Activated CD8-positive, alpha-beta memory T cell treated with anti-CD3 and anti-CD28 coated beads for 1 hour (primary cell): ENCODE measurements at places on chromosomes 12 and 14.

DNA sequence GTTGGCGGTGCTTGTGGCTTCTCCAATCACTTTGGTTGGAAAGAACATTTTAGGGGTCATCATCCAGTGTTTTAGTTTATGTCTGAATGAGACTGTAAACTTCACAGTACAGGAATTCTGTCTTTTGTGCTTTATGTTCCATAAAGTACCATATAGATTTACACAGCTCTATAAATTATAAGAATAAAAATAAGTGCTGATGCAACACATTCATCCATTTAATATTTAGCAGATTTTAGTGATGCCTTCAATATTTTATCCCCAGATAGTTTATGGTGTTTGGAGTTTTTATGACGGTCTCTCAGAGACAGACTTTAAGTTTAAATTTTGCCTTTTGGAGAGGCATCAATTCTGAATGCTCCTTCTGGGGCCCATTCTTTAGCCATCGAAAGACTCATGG lies 385.2 kb downstream of the ATP23 start:
- DNase-seq = no peak

- no peak for DNase-seq
These were observed 15.5 kb upstream of the ADGRD1 start for GRCh38 chr12:130938186-130938585.

GRCh38 chr12:124188561-124189405 lies 106.1 kb upstream of the RFLNA start:
- no peak for DNase-seq

- DNase-seq = no peak
These were observed 61.9 kb downstream of the SMUG1 start for GRCh38 chr12:54126696-54127537.

- DNase-seq = no peak
These were observed 133.8 kb downstream of the TTC6 start for GRCh38 chr14:37729218-37729617.

DNA sequence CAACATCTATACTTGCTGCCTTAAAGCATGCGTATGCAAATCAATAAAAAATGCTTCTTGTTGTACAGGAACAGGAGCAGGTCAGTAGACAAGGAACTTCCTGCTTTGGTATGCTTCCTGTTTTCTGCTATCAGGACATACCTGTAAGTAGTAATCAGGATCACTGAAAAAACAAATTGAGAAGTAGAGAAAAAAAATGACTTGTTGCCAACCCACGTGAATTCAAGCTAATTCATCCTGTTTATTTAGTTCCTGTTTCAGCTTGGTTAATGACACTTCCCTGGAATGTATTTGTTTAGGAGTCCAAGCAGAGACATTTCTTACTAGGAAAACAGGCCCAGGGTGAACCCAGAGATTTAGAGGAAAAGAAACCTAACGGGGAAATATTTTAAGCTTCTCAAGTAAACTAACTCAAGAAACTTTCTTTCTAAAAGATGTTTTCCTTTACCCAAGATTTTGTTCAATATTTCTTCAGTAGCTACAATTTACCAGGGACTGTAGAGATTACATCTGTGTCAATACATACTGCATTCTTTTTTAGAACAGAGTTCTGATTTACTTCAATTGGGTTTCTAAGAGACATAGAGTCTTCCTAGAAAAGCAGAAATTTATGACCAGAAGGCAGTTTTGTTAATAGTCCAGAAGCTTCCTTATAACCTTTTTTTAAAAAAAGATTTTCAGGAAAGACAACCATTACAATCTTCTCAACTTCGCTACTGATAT lies 124.2 kb downstream of the PAWR start:
- DNase-seq = no peak

DNA sequence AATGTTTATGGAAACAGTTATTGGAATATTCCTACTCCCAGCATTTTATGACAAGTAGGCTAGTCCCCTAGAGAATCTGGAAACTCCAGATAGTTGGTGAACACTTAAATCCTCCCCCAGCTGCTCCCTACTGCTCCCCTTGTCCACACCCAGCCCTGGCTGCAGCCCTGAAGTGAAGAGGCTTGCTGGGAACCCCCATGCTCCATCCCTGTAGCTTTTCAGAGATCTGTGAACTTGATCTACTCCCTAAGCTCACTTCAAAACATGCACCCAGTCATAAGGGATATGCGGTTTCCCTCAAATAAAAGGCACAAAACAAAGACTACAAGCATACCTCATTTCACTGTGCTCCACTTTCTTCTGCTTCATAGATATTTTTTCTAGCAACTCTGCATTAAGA lies 33.2 kb downstream of the EGLN3 start:
- DNase-seq = no peak

- no peak for DNase-seq
These were observed 279.9 kb downstream of the RPS29 start for GRCh38 chr14:49306152-49306751.

GRCh38 chr12:40892528-40892927 lies 200.3 kb downstream of the CNTN1 start:
- no peak for DNase-seq

- DNase-seq = no peak
These were observed 73.3 kb downstream of the MOK start for GRCh38 chr14:102231476-102232347.

DNA sequence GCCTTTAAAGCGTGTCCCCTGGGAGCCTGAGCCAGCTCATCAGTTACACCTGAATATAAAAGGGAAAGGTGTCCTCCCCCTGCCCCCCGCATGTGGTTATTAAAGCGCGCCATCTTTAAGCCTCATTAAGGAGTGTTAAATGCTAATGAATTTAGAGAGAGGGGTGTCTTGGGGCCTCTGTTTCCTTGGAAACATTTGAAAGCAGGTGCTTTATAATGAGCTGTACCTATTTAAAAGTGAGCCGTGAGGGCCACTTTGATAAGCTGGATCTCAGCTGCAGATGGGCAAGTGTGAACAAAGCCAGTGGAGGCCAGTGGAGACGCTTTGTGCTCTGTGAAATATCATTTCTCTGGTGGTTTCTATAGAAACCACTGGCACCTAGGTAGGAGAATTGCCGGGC lies 84.0 kb downstream of the BEGAIN start:
- DNase-seq = no peak

GRCh38 chr14:76083796-76084765 lies 67.6 kb upstream of the GPATCH2L start:
- DNase-seq = no peak

DNA sequence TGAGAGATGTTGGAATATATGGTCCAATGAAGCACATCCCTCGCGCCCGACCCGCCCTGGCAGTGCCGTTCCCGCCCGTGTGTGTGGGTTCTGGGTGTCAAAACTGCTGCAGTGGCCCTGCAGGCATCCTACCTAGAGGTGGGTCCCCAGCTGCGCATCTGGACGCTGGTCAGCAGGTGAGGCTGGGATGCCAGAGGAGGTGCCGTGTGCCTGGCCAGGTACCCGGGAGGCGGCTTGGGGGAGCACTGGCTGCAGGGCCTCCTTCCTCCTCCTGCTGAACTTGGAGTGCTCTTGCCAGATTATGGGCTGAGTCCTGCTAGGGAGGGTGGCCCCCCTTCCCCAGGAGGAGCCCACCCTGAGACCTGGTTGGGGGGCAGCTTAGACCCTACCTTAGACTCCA lies 5.2 kb downstream of the MTA1 start:
- no peak for DNase-seq
